ENCODE measurements at places on chromosomes 3 and 15. TPM values are rescaled to one million over a fixed set of nuclear protein-coding genes. Genes with fewer than 3 reads are reported as not detected.

GOLGA8T gene
- total RNA-seq = not detected

LRTM1 gene
- not detected for total RNA-seq

GOLGA8O gene
- total RNA-seq = 1.7 TPM

C2CD4A gene
- not detected for total RNA-seq

UQCC5 gene
- 16.4 TPM for total RNA-seq

XRN1 gene
- total RNA-seq = 55.4 TPM

SOX14 gene
- not detected for total RNA-seq

CHL1 gene
- not detected for total RNA-seq

ARPP21 gene
- not detected for total RNA-seq

STRIT1 gene
- total RNA-seq = not detected

GOLGA8S gene
- 0.16 TPM for total RNA-seq

KIAA1143 gene
- total RNA-seq = 39.2 TPM

SIDT1 gene
- 11.7 TPM for total RNA-seq

GRAMD2A gene
- total RNA-seq = not detected

SLC35G2 gene
- 7.3 TPM for total RNA-seq

DNA sequence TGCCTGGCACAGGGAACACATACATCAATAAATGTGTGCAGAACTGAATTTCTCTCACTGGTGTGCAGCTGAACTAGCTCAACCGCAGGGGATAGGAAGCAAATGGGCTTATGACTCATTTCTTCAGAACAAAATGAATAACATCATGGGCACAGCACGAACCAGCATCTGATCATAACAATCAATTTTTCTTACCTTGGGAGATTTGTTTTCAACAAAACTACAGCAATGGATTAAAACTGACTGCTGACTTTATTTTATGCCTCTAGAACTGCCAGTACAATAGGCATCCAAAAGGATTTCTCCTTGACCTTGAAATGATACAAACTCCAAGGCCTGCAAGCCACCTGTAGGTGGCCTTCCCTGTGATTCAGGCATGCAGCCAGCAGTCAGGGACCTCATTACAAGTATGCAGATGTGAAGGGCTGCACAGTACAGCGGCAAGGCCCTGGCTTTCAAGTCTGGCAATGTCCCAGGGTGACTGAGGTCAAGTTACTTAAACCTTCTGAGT, 26.1 kb downstream of the TAMM41 start:
- H3K36me3 ChIP-seq = peaks cover 68% of the 10 kb centered on the region
- H3K4me1 ChIP-seq = peaks cover 34% of the 10 kb centered on the region
- peak; percentile 15 for DNase-seq
- H3K27me3 ChIP-seq = no peaks in the 10 kb centered on the region
- peak overlapping the region; percentile 47 for H3K27ac ChIP-seq

- no peaks in the 10 kb centered on the region for H3K36me3 ChIP-seq
- H3K4me1 ChIP-seq = no peaks in the 10 kb centered on the region
- no peak overlapping the region for H3K27ac ChIP-seq
These were observed 499.9 kb downstream of the TBL1XR1 start for GRCh38 chr3:176697284-176697889.

- H3K4me3 ChIP-seq = no peak overlapping the region
- peaks cover 3% of the 10 kb centered on the region for H3K4me1 ChIP-seq
- peaks cover 5% of the 10 kb centered on the region for H3K27me3 ChIP-seq
- no peak overlapping the region for H3K27ac ChIP-seq
- DNase-seq = no peak
These were observed 60.5 kb downstream of the MEGF11 start for GRCh38 chr15:66193066-66193465.

GRCh38 chr3:104547031-104547430, 819.7 kb upstream of the ALCAM start:
- H3K4me3 ChIP-seq = no peak overlapping the region
- no peaks in the 10 kb centered on the region for H3K27me3 ChIP-seq
- no peak overlapping the region for H3K27ac ChIP-seq
- DNase-seq = no peak
- no peaks in the 10 kb centered on the region for H3K4me1 ChIP-seq

DNA sequence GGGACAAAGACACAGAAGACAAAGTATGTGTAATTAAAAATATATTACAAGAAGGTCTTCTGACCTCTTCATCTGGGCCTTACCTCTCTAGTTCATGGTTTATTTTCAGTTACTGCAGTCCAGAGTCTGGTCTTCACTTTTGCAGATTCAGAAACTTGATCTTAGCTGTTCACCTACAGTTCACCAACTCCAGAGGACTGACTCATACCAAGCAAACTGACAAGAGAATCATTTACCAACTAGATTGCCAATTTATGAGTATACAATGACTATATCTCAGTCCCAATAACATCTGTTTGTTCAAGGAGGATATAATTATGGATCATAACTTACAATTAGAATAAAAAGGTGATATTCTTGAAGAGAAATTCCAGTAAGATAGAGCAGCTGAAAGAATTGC, 9.0 kb downstream of the P2RY1 start:
- H3K4me3 ChIP-seq = no peak overlapping the region
- no peaks in the 10 kb centered on the region for H3K36me3 ChIP-seq
- peaks cover 6% of the 10 kb centered on the region for H3K27me3 ChIP-seq
- H3K4me1 ChIP-seq = no peaks in the 10 kb centered on the region
- no peak overlapping the region for H3K27ac ChIP-seq

GRCh38 chr3:128884992-128885391, 5.6 kb downstream of the ACAD9 start:
- no peak overlapping the region for H3K4me3 ChIP-seq
- no peak overlapping the region for H3K27ac ChIP-seq
- peaks cover 56% of the 10 kb centered on the region for H3K36me3 ChIP-seq
- peaks cover 26% of the 10 kb centered on the region for H3K4me1 ChIP-seq
- no peak for DNase-seq
- no peaks in the 10 kb centered on the region for H3K27me3 ChIP-seq

GRCh38 chr3:57112206-57112605, 51.7 kb downstream of the SPATA12 start:
- no peak overlapping the region for H3K27ac ChIP-seq
- DNase-seq = no peak
- peaks cover 4% of the 10 kb centered on the region for H3K4me1 ChIP-seq
- H3K27me3 ChIP-seq = peaks cover 5% of the 10 kb centered on the region
- H3K36me3 ChIP-seq = no peaks in the 10 kb centered on the region

DNA sequence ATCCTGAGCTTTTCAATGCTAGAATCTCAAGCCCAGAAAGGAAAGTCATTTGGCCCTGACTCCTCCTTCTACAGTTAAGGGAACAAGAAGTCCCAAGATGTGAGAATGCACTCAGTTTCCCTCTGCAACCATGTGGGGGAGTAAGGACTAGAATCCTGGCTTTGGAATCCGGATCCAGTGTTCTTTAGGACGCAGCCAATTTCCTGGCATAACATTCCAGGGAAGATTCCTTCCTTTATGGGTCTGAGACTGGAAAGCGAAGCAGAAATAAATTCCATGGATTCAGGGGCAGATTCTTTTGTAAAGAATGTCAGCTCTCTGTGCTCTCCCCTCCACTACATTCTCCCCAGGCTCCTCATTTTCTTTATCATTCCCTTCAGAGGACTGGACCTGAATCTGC, 151.8 kb upstream of the SOX14 start:
- no peak overlapping the region for H3K4me3 ChIP-seq
- no peak overlapping the region for H3K27ac ChIP-seq
- H3K4me1 ChIP-seq = no peaks in the 10 kb centered on the region

- no peak overlapping the region for H3K27ac ChIP-seq
- H3K36me3 ChIP-seq = peaks cover 11% of the 10 kb centered on the region
- H3K27me3 ChIP-seq = no peaks in the 10 kb centered on the region
- H3K4me3 ChIP-seq = no peak overlapping the region
- H3K4me1 ChIP-seq = peaks cover 40% of the 10 kb centered on the region
These were observed 106.5 kb downstream of the ITPR1 start for GRCh38 chr3:4599612-4600011.

DNA sequence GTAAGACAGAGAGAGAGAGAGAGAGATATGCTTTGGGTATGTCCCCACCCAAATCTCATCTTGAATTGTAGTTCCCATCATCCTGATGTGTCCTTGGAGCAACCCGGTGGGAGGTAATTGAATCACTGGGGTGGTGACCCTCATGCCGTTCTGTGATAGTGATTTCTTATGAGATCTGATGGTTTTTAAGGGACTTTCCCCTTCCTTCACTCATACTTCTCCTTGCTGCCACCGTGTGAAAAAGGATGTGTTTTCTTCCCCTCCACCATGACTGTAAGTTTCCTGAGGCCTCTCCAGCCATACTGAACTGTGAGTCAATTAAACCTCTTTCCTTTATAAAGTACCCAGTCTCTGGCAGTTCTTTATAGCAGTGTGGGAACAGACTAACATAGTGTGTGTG, 60.3 kb downstream of the EOMES start:
- H3K4me3 ChIP-seq = no peak overlapping the region
- H3K36me3 ChIP-seq = no peaks in the 10 kb centered on the region
- H3K27ac ChIP-seq = no peak overlapping the region

DNA sequence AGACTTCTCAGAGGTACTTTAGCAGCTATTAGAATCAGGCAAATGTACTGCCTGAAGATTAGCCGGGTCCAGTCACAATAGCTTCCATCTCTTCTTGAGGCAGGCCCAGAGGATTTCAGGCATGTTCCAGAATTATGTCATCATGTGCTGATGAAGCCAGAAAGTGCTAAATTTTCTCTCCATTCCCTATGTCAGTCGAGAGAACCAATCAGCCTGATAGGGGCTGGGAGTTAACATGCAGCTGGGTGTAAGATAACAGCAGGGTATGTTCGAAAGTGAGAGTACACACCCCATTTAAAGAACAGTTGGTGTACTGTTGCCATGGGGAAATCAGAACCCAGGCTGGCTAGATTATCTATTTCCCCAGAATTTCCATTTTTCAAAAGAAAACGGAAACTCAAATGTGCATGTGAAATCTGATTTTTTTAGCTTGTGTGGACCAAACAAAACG, 48.7 kb downstream of the MYH15 start:
- DNase-seq = no peak
- H3K27me3 ChIP-seq = peaks cover 5% of the 10 kb centered on the region
- no peak overlapping the region for H3K4me3 ChIP-seq
- no peak overlapping the region for H3K27ac ChIP-seq
- H3K36me3 ChIP-seq = no peaks in the 10 kb centered on the region

DNA sequence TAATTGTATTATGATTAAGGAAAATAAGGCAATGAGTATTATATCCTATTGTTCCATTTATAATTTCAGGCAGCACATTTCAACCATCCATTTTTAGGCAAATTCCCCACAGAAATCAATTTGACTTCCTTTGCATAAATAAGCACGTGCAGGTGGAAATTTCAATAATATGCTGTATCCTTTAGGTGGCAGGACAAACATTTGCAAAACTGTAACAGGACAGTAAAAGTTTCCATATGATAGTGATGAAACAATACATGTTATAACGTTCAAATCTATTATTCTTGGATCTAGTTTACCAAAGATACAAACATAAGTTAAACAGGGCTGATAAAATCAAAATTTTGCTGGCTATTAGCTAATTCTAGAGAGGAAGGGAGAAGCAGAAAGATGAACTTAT, 8.5 kb downstream of the UACA start:
- no peak overlapping the region for H3K27ac ChIP-seq
- H3K27me3 ChIP-seq = peaks cover 33% of the 10 kb centered on the region
- DNase-seq = no peak
- no peaks in the 10 kb centered on the region for H3K4me1 ChIP-seq

GRCh38 chr3:160003520-160004128, 15.0 kb downstream of the IL12A start:
- no peaks in the 10 kb centered on the region for H3K36me3 ChIP-seq
- H3K27ac ChIP-seq = no peak overlapping the region
- peaks cover 28% of the 10 kb centered on the region for H3K4me1 ChIP-seq
- H3K27me3 ChIP-seq = peaks cover 2% of the 10 kb centered on the region
- no peak overlapping the region for H3K4me3 ChIP-seq
- DNase-seq = peak; percentile 35

GRCh38 chr15:67149068-67149772, 83.8 kb downstream of the SMAD3 start:
- H3K4me1 ChIP-seq = peaks cover 67% of the 10 kb centered on the region
- H3K27ac ChIP-seq = no peak overlapping the region
- H3K36me3 ChIP-seq = peaks cover 17% of the 10 kb centered on the region
- DNase-seq = no peak

- H3K4me3 ChIP-seq = no peak overlapping the region
- H3K36me3 ChIP-seq = no peaks in the 10 kb centered on the region
- H3K27me3 ChIP-seq = peaks cover 13% of the 10 kb centered on the region
- DNase-seq = no peak
These were observed 11.1 kb downstream of the RYK start for GRCh38 chr3:134239538-134239937.

DNA sequence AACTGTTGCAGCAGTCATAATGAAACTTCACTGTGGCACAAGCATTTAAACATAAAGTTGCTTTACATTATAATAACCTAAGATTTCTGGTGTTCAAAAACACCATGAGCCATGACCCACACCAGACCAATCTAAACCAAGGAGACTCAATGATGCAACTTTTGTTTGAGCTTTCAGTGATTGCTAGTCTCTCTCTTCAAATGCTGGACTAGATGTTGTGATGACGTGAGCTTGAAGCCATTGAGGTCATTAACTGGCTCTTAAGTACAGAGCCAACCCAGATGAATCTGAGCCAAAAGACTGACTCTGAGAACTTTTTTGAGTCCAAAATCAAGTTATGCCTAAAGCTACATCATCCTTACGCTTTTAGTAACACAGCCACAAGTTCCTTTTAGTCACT, 36.5 kb downstream of the ATR start:
- H3K36me3 ChIP-seq = peaks cover 26% of the 10 kb centered on the region
- H3K4me1 ChIP-seq = no peaks in the 10 kb centered on the region
- H3K4me3 ChIP-seq = no peak overlapping the region
- no peaks in the 10 kb centered on the region for H3K27me3 ChIP-seq
- DNase-seq = no peak

- H3K4me1 ChIP-seq = peaks cover 24% of the 10 kb centered on the region
- no peak overlapping the region for H3K27ac ChIP-seq
- no peak overlapping the region for H3K4me3 ChIP-seq
- H3K36me3 ChIP-seq = no peaks in the 10 kb centered on the region
These were observed 30.4 kb downstream of the TMEM212 start for GRCh38 chr3:171873580-171873979.

GRCh38 chr3:196492080-196492479, 11.5 kb downstream of the RNF168 start:
- H3K36me3 ChIP-seq = peaks cover 64% of the 10 kb centered on the region
- no peaks in the 10 kb centered on the region for H3K27me3 ChIP-seq
- H3K4me3 ChIP-seq = no peak overlapping the region

DNA sequence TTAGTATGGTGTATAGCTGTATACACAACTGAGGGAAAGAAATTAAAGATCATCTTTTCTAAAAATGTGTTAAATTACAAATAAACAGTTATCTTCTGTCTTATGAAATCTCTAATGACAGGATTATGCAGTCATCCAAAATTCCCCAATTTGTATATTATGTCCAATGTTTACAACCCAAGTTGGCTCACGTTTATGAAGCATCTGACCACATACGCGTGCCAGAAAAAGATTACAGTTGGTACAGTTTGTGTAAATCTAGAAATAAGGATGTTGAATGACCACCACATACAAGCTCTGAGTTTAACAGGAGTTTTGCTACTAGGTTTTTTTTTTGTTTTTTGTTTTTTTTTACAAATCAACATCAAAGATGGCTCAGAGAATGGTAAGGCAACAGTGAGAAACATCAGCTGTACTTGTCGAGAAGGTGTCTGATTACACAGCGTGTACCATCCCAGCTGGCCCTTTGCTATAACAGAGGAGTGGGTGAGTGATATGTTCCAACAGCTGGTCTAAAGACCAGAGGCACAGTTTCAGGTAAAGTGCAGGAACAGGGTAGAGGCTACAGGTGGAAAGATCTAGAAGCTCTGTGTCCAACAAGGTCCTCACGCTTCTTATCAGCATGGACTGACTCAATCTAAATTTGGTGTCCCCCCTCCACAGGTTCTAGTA, 47.1 kb downstream of the USF3 start:
- no peak for DNase-seq
- H3K36me3 ChIP-seq = peaks cover 18% of the 10 kb centered on the region
- H3K4me1 ChIP-seq = no peaks in the 10 kb centered on the region

- no peak overlapping the region for H3K4me3 ChIP-seq
- H3K36me3 ChIP-seq = no peaks in the 10 kb centered on the region
- no peaks in the 10 kb centered on the region for H3K4me1 ChIP-seq
- no peaks in the 10 kb centered on the region for H3K27me3 ChIP-seq
- DNase-seq = no peak
These were observed 39.9 kb downstream of the PYDC2 start for GRCh38 chr3:191500892-191501291.

Measured in activated T-helper 2 cell treated with anti-CD3 and anti-CD28 coated beads, Interferon-gamma antibody, Interleukin-2, Interleukin-4, amounts not matched to agents 10 μg/mL and 5 μg/mL and 100 μg/mL, durations not matched to agents 14 hours and 24 hours and 36 hours (primary cell).